Pulmonary artery endothelial cell (primary cell): ENCODE measurements at places on chromosomes 6 and 20. TPM values are rescaled to one million over a fixed set of nuclear protein-coding genes. Genes with fewer than 3 reads are reported as not detected.

DNA sequence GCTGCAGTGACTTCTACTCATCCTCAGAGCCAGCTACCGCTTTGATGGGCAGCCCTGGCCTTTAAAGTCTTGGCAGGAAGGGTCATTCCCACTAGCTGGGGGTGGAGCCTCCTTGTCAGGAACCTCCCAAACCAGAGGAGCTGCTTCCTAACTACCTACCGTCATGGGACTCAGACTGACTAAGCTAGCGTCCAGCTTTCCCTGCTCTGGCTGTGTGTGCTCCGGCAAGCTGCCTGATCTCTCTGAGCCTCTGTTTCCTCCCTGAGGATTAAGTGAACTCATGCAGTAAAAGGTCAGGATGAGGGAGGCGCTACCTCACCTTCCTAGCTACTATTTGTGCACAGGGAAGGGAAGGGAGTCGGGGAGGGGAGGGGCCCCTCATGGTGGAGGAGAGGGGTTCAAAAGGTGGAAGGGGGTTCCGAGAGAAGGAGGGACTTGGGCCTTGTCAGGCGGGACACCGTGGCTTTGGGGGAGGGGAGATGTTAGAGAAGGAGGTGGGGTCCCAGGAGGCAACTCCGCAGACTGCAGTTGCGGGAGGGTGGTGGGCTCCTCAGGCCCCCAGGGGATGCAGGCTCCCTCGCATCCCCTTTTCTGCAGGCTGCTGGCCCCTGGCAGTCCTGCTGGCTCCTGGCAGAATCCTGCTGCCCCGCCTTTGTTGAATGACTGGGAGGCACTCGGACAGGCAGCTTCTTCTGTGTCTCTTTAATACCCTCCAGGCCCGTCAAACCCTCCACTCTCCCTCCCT lies 9.8 kb downstream of the DUSP15 start:
- no peak for DNase-seq

- DNase-seq = no peak
Measured at GRCh38 chr20:63518351-63518861, 2.2 kb upstream of the PPDPF start.

- no peak for DNase-seq
Measured at GRCh38 chr6:111469543-111469942, 13.5 kb downstream of the REV3L start.

GRCh38 chr6:14226051-14226660 lies 108.6 kb downstream of the CD83 start:
- DNase-seq = no peak

DNA sequence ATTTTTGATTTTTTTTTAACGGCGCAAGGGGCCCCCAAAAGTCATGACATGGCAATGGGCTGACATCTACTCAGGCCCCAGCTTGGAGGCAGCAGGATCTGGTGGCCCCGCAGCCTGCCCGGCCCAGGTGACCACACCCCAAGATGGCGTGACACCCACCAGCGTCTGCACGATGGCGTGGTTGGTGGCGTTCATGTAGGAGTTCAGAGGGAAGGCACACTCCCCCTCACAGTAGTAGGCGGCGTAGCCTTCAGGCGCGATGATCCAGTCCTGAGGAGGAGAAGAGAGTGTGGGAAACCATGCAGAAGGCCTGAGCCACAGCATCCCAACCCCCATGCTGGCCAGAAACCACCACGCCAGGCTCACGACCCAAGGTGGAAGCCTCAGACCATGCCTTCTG lies 93.4 kb downstream of the BMP7 start:
- DNase-seq = no peak

GRCh38 chr20:25251558-25251957 lies 3.7 kb downstream of the PYGB start:
- DNase-seq = no peak

- peak; percentile 13 for DNase-seq
Measured at GRCh38 chr6:127300411-127300810, 33.7 kb downstream of the RNF146 start.

- DNase-seq = no peak
Measured at GRCh38 chr20:48180024-48180423, 394.7 kb upstream of the SULF2 start.

The SLC26A8 gene
- under 0.01 TPM in 1 of 2 replicates, not detected in the other for total RNA-seq

The SLC17A2 gene
- not detected in 2 replicates for total RNA-seq
